HFFc6 (cell line): ENCODE measurements at places on chromosomes 2 and 18. TPM values are rescaled to one million over a fixed set of nuclear protein-coding genes. Genes with fewer than 3 reads are reported as not detected.

DNA sequence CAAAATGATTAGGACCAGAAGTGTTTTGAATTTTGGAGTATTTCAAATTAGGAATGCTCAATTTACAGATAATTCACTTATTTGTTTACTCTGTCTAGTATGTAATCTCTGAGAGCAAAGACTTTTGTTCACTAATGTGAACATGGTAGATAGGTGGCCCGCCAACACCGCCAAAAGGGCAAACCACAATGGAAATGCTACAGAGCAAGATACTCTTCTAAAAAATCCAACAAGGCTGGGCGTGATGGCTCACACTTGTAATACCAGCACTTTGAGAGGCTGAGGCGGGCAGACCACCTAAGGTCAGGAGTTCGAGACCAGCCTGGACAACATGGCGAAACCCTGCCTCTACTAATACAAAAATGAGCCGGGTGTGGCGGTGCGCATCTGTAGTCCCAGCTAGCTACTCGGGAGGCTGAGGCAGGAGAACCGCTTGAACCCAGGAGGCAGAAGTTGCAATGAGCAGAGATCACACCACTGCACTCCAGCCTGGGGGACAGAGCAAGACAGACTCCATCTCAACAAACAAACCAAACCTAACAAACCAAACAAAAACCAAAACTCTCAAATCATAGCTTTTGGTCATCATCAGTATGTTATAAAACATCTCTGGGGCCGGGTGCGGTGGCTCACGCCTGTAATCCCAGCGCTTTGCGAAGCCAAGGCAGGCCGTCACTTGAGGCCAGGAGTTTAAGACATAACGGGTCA, 2.4 kb downstream of the CCT4 start:
- DNase-seq: no peak

The MYO7B gene
- 0.76 to 1.3 TPM (median 1.1 TPM) in 3 replicates for total RNA-seq

GRCh38 chr2:188976545-188977268, 2.5 kb downstream of the COL3A1 start:
- DNase-seq: peak; percentile 70

The GLS gene
- 191 to 396 TPM (median 304 TPM) in 3 replicates for total RNA-seq

GRCh38 chr2:186746584-186746983, 52.7 kb downstream of the FAM171B start:
- DNase-seq: no peak

- no peak for DNase-seq
Observed at GRCh38 chr2:11713815-11714214, 32.6 kb upstream of the LPIN1 start.
